Panc1 (cell line): ENCODE measurements at places on chromosomes 12 and 14. TPM values are rescaled to one million over a fixed set of nuclear protein-coding genes. Genes with fewer than 3 reads are reported as not detected.

Gene AVPR1A
- total RNA-seq, result 0.10 TPM

Gene MUCL1
- not detected for total RNA-seq

DNA sequence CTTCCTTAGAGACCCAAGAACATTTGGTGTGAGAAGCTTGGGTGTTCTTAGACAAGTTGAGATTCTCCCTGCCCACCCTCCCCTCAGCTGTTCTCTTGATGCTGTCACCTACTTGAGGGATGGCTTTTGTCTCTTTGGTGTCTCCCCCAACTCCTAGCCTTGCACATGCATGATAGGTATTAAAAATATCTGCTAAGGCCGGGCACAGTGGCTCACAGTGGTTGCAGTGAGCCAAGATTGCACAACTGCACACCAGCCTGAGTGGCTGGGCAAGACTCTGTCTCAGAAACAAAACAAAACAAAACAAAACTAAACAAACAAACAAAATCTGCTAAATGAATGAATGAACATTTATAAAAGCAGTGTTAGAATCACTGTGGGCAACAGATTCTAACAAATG is 261.1 kb downstream of the AKAP6 start:
- H3K27me3 ChIP-seq, result no peaks in the 10 kb centered on the region
- H3K4me3 ChIP-seq, result no peak overlapping the region
- no peaks in the 10 kb centered on the region for H3K36me3 ChIP-seq
- no peak for DNase-seq
- no peak overlapping the region for H3K27ac ChIP-seq

Gene KCNMB4
- 0.13 TPM for total RNA-seq

Gene BATF
- not detected for total RNA-seq

- peaks cover 24% of the 10 kb centered on the region for H3K36me3 ChIP-seq
- H3K27me3 ChIP-seq, result no peaks in the 10 kb centered on the region
- DNase-seq, result no peak
- H3K4me3 ChIP-seq, result no peak overlapping the region
- no peaks in the 10 kb centered on the region for H3K4me1 ChIP-seq
- H3K27ac ChIP-seq, result no peak overlapping the region
Observed at GRCh38 chr12:51108136-51108535, 24.7 kb upstream of the CSRNP2 start.

GRCh38 chr12:113162102-113163029 is 12.8 kb downstream of the CFAP73 start:
- no peak overlapping the region for H3K4me3 ChIP-seq
- DNase-seq, result no peak
- no peaks in the 10 kb centered on the region for H3K27me3 ChIP-seq
- no peak overlapping the region for H3K27ac ChIP-seq

DNA sequence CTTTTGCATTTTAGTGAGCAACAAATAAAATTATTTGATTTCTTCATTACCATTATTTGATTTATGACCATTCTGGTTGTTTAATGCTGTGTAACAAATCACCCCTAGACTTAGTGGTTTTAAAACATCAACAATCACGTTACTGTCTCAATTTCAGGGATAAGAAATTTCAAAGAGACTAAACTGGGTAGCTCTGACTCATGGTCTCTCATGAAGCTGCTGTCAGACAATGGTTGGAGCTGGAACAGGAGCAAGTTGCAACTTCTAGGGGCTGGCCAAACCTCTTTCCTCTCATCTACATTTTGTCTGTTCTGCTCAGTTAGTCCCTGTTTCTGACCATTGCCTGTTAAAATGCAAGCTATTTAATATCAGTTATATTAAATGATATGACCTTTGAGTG is 517.0 kb downstream of the KCNH5 start:
- no peak overlapping the region for H3K27ac ChIP-seq
- no peaks in the 10 kb centered on the region for H3K27me3 ChIP-seq

Gene HOXC5
- total RNA-seq, result 5.0 TPM

GRCh38 chr14:61713724-61714437 is 18.6 kb downstream of the HIF1A start:
- H3K27me3 ChIP-seq, result no peaks in the 10 kb centered on the region
- H3K27ac ChIP-seq, result no peak overlapping the region
- peaks cover 9% of the 10 kb centered on the region for H3K4me1 ChIP-seq
- no peak overlapping the region for H3K4me3 ChIP-seq

Gene SLC5A8
- total RNA-seq, result not detected

DNA sequence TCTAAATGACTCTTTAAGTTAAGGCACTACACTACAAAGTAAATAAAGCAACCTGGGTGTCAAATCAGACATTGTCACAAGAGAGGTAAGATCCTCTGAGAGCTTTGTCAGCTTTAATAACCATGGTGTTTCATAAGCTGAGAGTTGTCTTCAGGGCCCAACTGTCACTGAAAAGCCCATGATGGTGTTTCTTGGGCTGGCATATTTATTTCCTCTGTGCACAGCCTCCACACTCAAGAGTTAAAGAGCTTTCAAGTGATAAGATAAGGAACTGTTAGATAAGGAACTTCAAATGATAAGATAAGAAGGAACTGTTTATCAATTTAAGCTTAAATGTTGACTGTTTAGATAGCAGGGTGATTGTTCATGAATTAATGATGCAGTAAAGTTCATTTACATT is 495.4 kb downstream of the TMEM117 start:
- H3K27me3 ChIP-seq, result no peaks in the 10 kb centered on the region
- H3K36me3 ChIP-seq, result no peaks in the 10 kb centered on the region
- no peak overlapping the region for H3K27ac ChIP-seq
- no peak overlapping the region for H3K4me3 ChIP-seq
- no peaks in the 10 kb centered on the region for H3K4me1 ChIP-seq
- DNase-seq, result no peak

Gene CD27
- total RNA-seq, result 0.23 TPM

- no peak overlapping the region for H3K4me3 ChIP-seq
- no peaks in the 10 kb centered on the region for H3K36me3 ChIP-seq
- H3K27me3 ChIP-seq, result no peaks in the 10 kb centered on the region
- no peak overlapping the region for H3K27ac ChIP-seq
- no peaks in the 10 kb centered on the region for H3K4me1 ChIP-seq
- no peak for DNase-seq
Observed at GRCh38 chr12:39935839-39936238, 170.0 kb downstream of the SLC2A13 start.

DNA sequence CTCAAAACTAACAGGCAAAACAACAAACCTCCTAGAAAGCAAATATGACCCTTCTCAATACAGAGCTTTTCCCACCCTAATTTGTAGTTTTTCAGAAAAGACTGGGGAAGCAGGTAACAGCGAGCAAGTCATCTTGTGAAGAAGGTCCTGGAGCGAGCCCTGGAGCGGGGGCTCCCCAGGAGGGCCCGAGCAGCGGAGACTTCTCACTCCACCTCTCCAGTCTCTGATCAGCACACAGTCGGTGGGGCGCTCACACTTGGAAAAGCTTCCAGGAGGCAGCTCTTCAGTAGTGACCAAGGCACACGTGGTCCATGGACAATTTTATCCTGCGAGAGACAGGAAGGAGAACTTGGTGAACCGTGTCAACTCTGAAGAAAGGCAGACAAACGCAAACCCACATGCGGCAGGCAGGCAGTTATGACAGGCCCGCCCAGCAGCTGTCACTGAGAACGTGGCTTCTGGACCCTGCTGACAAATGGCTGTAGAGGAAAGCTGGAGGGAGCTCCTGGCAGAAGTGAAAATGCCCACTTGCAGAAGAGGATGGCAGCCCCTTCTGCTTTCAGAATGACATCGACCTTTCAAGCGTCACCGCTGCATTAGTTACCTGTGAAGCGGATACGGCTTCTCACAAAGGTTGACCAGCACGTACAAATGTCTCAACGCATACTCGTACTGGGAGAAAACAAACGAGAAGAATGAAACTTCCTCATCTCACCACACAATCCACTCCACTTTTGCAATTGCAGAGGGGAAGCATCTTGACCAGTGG is 44.2 kb downstream of the LGMN start:
- no peaks in the 10 kb centered on the region for H3K4me1 ChIP-seq
- H3K27ac ChIP-seq, result no peak overlapping the region
- H3K27me3 ChIP-seq, result no peaks in the 10 kb centered on the region
- H3K36me3 ChIP-seq, result no peaks in the 10 kb centered on the region
